ENCODE measurements at places on chromosomes 2 and 18.

DNA sequence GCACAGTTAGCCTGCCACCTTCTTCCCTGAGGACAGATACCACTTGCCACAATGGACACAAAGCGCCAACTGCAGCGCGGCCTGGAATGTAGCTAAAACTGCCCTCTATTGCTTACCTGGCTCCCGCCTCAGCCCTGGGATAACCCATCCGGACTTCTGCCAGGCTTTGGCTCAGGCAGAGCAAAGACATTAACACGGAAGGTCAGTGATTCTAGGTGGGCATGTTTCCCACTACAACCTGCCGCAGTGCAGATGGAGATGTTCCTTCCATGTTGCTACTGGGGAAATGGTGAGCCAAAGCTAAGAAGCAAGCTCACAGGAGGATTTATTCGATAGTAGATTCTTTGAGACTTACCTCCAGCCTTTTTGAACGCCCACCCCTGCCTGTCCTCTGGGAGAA, 74.8 kb downstream of the XDH start:
- DNase-seq: no peak

- no peak for DNase-seq
Measured at GRCh38 chr2:102743259-102743658, 18.6 kb upstream of the TMEM182 start.

DNA sequence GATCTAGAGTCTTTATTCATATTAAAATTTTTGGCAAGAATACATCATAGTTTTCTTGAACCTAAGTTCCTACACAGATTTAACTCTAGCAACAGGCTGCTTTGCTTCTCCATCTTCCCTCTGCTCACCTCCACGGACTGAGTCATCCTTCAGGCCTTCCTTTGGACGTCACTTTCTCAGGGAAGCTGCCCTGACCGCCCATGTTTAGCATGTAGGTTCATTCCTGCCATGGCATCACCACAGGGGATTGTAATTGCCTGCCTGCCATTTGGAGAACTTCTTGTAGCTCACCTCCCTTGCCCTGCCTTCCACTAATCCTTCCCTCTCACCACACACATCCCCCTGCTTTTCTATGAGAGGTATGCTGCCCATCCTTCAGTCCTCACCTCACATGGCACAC, 43.9 kb upstream of the B3GNT2 start:
- DNase-seq: no peak

DNA sequence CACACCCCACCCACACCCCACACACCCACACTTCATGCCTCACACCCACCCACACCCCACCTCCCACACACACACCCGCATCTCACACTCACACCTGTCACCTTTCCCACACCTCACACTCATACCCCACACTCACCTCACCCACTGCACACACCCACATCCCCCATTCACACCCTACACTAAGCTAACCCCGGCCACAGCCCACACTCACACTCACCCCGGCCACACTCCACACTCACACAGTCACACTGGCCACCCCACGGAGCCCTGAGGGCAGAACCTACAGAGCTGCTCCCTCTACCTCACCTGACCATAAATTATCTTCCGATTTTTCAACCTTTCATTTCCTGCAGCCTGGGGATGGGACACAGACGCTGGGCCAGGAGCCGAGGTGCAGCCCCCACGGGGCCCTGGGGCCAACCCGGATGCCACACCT, 241.3 kb downstream of the HDAC4 start:
- peak; percentile 38 for DNase-seq

DNA sequence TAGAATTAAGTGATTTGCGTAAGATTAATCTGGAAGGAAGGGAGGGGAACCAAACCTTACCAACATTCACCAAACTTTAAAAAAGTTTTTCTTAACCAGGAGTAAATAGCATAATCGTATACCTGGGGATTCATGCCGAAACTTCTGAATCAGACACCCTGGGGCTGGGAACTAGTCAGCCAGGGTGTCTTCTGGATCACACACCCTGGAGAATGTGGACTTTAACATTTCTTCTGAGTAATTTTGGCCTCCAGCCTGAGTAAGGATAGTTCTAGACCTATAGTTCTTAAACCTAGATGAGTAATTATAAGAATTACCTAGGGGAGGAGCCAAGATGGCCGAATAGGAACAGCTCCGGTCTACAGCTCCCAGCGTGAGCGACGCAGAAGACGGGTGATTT, 44.1 kb upstream of the MEIS1 start:
- no peak for DNase-seq

DNA sequence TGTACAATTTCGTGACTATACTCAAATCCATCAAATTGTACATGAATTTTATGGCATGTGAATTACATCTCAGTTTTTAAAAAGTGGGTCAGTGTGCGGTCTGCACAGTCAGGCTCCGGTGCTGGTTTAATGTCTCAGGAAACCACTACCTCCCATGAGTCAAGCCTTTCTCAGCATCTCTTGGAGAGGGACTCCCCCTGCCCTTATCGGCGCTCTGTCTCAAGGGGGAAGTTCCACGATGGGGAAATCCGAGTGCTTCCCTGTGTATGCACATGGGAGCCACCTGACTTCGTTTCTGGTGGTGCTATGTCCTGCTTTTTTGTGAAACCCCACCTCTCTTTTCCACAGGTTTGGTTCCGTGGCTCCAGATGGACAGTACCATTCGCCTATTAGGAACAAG, 72.5 kb downstream of the ACOXL start:
- DNase-seq: no peak

DNA sequence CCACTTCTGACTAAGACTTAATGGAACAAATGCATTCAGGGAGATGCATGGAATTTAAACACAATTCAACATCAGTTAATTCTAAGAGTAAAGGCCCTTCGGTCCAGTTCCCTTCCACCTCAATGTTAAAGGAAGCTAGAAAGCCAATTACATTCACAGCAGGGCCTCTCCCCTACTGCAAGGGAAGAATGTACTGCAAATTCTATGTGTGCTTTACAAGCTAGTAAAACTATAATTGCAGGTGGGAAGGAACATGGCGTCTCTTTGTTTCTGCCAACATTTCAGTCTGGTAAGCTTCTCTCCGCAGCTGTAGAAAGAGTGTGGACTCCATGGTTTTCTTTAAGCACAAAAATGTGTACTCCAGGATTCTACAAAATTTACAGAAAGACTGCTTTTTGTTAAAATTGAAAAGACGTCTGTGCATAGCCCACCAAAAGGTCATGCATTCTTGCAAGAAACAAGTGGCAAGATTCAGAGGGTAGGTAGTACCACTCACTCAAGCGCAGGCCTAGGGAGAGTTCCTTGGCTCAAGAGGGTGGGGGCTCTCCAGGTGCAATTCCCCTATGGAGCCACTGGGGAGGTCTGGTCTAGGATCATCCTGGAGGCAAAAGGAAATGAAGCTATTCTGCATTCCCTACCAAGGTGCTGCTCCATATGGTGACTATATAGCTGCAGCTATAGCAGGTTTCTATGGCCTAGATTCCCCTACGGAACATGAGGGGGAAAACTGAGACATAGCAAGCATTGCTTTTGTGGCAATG, 127.0 kb upstream of the FZD5 start:
- DNase-seq: no peak
